Endothelial cell (in vitro differentiated cells): ENCODE measurements at places on chromosomes 16 and 17.

DNA sequence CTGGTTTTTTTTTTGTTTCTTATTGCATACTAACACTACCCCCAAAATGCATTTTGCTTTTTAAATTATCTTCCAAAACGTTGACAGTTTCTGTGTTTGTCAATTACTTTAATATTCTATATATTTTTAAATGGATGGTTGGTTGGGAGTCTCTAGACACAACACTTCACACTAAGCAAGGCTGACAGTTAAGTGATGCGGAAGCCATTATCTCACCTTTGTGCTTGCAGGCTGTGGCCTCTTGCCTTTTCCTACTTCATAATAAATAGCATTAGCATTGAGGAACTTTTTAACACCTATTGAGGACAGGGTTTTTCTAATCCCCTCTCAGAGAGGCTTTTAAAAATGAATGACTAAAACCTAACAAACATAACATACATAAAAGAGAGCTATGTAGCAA, 280.8 kb upstream of the TBX2 start:
- DNase-seq, result no peak

- DNase-seq, result no peak
Measured at GRCh38 chr16:86680162-86680561, 101.8 kb downstream of the FOXL1 start.

- DNase-seq, result no peak
Measured at GRCh38 chr16:56289862-56290261, 98.6 kb downstream of the GNAO1 start.

DNA sequence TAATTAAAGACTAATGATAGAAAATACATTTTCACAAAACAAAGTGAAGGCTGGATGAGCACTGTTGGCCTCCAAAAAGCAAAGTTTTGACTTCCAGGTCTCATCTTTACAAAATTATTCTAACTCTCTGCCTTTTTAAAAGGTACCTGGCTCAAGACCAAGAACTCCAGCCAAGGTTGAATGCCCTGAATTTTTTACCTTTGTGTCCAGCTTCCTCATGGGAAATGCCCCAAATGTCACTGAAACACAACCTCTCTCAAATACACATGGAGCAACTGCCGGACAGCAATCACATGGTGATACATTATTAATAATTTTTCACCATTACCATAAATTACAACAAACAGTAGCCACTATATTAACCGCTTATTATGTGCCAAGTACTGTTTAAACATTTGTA, 32.2 kb downstream of the ADAMTS18 start:
- DNase-seq, result no peak

DNA sequence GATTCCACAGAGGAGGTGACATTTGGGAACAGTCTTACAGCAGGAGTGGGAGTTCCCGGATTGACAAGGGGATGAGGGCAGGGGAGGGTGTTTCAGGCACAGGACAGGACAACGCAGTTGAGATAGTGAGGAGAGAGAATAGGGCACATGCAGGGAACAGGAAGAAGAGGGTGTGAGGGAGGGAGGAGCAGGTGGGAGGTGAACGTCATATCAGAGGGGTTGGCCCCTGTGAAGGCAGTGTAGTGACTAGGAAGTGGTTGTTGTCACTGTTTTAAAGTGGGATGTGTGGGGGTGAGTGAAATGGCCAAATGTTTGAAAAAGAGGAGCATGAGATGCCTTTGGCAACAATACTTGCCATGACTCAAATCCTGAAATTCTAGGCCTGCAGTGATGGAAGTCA, 12.2 kb downstream of the PRKCB start:
- DNase-seq, result no peak

GRCh38 chr17:34122515-34122914, 132.6 kb upstream of the CCL2 start:
- DNase-seq, result no peak

- DNase-seq, result no peak
Measured at GRCh38 chr17:58277107-58277801, 3.5 kb downstream of the MPO start.

DNA sequence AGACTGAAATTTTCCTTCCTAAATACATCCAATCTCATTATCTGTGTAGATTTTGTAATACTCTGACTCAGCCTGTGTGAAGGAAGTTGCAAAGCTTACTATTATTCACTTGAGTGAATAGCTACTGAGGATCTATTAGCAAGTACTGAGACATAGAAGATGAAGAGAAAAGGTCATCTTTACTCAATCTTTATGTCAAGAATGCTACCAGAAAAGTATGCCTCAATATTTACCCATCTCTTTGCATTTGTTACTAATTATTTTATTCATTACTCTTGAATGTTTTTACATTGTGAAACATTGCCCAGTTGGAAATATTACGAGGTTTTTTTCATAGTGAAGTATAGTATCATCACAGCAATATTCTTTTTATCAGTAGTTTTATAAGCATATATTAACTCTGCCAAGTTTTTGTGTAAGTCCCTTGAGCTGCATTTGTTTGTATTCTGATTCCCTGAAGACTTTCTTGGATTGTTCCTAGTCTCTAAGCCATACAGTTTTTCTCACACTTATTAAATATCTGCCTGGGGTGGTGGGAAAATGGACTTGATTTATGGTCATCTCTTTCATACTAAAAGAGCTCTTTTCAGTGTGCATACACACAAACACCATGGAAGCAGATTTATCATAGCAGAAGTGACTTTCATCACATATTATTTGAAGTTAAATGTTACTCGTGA, 110.4 kb downstream of the MRTFB start:
- DNase-seq, result no peak

- no peak for DNase-seq
Measured at GRCh38 chr17:2595716-2596115, 2.3 kb downstream of the PAFAH1B1 start.

GRCh38 chr17:65556910-65557348, 4.5 kb downstream of the AXIN2 start:
- DNase-seq, result no peak

GRCh38 chr17:18228176-18228682, 2.8 kb downstream of the LLGL1 start:
- DNase-seq, result no peak

- no peak for DNase-seq
Measured at GRCh38 chr17:6392609-6393350, 42.1 kb downstream of the AIPL1 start.

DNA sequence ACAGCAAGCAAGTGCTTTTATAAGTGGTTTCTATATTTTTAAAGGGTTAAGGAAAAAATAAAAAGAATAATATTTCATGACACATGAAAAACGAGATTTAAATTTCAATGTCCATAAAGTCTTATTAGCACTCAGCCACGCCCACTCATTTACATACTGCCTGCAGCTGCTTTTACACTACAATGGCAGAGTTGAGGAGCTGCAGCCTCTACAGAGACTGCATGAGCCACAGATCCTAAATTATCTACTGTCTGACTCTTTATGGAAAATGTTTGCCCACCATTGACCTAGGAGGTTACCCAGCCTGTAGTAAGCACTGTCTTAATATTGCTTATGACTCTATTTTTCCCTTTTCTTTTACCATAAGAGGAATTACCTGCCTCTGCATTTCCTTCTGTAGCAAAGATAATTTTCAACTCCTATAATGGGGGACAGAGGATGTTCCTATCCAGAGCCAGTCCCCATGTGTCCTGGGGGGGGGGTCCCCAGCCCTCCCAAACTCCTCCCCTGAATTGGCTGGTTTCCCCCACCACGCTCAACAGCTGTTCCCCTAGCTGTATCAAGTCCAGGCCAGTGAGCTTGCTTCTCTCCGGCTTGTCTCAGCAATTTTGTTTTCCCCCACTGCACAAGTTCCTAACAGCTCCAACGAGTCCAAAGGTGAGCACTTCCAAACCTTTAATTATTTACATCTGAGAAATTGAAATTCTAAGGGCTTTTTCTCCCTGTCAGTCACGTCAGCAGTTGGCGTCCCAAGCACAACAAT, 139.4 kb upstream of the ERCC4 start:
- no peak for DNase-seq

DNA sequence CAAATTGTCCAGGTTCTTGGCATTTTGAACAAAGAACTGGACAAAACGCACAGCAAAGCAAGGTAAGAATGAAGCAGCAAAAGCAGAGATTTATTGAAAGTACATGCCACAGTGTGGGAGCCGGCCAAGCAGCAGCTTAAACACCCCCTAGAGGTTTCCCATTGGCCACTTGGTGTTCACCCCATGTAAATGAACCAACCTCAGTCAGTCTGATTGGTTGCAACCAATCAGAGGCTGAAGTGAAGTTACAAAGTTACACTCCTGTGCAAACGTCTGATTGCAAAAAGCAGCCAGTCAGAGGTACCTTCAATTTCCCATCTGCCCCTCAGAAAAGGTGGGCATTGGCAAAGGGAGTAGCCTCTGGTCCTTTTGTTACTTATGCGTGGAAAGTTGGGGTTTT, 8.8 kb upstream of the ZNF263 start:
- no peak for DNase-seq

DNA sequence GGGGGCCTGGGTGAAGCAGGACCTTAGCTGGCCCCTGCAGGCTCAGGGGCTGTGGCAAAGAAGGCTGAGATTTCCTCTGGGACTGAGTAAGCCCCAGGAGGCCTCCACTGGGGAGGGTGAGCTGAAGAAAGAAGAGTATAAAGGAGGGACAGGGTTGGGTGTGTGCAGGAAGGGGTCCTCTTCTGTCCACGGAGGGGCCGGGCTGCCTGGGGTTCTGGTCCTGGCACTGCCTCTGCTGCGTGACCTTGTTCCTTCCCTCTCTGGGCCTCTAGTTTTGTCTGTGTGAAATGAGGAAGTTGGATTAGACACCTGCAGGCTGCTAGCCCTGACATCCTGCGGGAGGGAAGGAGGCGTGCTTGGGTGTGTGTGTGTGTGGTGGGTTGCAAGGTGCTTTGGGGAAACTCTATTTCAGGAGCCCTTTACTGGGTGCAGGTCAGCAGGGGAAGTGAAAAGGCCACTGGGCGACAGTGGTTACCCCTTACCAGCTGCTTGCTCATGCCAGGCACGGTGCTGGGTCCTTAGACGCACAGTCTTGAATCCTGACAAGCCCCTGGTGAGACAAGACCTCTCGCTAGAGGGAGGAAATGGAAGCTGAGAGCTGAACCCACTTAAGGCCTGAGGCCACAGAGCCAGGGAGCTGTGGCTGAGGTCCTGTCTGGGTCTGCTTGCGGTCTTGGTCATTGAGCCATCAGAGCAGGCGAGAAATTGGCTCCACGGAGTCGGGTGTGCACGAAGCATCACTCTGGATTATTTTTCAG, 60.7 kb downstream of the OR1D5 start:
- no peak for DNase-seq

DNA sequence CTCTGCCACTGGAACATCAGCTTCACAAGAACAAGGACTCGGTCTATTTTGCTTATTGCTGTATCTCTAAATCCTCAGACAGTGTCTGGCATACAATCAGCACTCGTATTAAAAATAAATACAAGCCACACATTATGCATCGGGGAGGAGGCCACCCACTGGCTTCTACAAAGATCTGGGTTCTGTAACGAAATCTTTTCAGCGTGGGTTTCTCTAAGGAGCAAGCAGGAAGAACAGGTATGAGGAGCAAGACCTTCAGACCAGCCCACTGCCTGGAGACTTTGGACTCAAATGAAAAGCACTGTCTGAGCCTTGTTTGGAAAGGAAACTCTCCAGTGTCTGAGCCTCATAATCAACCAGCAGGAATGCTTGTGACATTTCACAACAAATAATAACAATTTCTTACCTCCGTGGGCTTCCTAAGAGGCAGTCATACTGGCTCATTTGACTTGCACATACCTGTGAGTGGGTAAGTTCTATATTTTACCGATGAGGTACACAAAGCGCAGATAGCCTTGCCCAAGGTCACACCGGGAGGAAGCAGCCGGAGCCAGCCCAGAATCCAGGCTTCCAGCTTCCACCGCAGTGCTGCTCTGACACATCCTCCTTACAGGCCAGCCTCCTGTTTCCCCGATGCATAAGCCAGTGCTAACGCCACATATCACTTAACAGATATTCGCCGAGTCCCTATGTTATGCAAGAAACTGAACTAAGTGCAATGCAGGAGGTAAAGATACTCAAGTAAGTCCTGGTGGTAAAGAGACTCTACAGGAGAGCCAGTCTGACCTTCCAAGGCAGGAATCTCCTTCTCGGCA, 118.6 kb upstream of the TNRC6C start:
- DNase-seq, result no peak

DNA sequence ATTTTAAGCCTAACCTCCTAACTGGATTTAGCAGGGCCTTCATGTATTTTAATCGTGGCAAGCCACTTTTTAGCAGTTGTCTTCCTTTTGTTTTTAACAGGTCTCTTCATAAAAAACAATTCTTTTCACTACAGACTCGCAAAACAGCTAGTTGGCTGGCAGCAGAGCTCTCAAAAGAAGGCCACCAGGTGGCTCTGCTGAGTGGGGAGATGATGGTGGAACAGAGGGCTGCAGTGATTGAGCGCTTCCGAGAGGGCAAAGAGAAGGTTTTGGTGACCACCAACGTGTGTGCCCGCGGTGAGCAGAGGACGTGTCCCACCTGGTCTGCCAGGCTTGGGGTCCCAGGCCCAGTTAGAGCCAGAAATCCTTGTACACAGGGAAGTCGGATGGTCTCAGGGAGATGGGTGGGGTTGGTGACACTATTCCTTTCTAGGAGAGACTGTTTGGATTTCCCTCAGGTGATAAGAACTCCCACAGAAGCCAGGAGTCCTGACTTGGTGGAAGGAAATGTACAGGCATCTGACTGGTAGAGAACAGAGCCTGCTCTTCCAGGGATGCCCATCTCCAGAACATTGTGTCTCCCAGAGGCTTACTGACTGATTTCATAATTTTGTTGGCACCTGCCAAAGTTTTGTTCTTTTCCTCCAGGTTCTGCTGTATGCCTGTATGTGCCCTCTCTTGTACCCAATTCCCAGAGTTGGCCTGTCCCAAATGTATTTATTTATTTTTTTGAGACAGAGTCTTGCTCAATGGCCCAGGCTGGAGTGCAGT, 14.9 kb upstream of the DDX19A start:
- DNase-seq, result peak; percentile 14

- no peak for DNase-seq
Measured at GRCh38 chr16:77043076-77043475, 147.9 kb upstream of the MON1B start.

GRCh38 chr17:31390748-31391495, 553 bp upstream of the RAB11FIP4 start:
- DNase-seq, result no peak

GRCh38 chr17:56899403-56899802, 14.4 kb downstream of the TRIM25 start:
- DNase-seq, result no peak

DNA sequence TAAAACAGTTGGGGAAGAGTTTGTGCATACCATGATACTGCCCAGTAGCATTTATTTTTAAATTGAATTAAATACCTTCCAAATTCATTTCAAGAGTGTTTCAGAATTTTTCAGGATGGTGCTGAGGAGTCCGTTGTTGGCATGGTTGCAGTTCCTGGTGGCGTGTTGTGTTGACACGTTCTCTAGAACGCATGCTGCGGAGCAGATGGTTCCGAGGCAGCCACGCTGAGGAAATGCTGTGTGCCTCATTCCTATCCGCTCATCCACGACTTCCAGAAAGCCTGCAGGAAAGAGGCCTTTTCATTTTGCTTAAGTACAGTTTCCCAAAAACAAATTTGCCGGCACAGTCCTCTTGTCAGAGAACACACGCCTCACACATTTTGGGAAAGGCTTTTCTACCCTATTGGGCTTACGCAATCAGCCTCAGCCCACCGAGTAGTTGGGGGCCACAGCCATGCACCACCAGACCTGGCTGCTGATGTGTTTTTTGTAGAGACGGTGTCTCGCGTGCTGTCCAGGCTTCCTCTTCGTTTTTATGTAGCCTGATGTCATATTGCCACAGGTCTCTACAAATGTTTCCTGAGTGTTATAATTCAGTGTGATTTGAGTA, 32.1 kb upstream of the IL17C start:
- no peak for DNase-seq
